NCI-H2107 (cell line): ENCODE measurements at places on chromosomes 6 and 20.

- DNase-seq, result no peak
Measured at GRCh38 chr6:135243871-135244796, 63.0 kb downstream of the MYB start.

DNA sequence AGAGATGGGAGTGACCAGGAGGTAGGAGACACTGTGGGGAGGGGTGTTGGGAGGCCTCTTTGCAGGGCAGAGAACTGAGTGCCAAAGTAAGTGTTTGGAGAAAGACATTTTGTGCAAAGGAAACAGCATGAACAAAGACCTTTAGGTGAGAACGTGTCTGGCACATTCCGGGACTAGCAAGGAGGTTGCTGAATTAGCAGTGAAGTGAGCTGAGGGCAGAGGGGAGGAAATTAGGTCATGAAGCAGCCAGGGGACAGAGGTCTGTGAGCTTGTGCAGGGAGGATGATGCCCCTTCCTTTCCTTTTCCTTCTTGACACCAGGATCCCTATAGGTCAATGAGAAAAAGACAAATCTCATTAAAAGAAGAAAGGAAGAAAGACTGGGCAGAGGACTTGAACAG is 21.4 kb upstream of the AHCY start:
- DNase-seq, result no peak

DNA sequence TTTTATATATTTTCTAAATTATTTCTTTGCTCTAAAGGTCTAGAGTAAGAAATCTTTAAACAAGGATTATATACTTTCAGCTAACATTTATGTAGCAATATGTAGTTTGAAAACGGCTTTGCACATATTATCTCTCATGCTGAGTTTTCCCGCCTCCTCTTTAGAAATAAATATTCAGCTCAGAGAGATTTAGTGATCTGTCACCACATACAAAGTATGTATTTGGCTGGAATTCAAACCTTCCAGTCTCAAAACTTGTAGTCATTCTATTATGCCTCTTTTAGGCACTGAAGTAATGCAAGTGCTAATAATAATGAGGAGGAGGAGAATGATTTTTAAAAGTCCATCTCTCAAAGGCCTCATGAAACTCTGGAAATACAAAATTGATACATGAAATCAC is 525.0 kb downstream of the GRIK2 start:
- DNase-seq, result no peak

- DNase-seq, result peak; percentile 21
Measured at GRCh38 chr6:170080828-170081371, 210.0 kb downstream of the DLL1 start.

DNA sequence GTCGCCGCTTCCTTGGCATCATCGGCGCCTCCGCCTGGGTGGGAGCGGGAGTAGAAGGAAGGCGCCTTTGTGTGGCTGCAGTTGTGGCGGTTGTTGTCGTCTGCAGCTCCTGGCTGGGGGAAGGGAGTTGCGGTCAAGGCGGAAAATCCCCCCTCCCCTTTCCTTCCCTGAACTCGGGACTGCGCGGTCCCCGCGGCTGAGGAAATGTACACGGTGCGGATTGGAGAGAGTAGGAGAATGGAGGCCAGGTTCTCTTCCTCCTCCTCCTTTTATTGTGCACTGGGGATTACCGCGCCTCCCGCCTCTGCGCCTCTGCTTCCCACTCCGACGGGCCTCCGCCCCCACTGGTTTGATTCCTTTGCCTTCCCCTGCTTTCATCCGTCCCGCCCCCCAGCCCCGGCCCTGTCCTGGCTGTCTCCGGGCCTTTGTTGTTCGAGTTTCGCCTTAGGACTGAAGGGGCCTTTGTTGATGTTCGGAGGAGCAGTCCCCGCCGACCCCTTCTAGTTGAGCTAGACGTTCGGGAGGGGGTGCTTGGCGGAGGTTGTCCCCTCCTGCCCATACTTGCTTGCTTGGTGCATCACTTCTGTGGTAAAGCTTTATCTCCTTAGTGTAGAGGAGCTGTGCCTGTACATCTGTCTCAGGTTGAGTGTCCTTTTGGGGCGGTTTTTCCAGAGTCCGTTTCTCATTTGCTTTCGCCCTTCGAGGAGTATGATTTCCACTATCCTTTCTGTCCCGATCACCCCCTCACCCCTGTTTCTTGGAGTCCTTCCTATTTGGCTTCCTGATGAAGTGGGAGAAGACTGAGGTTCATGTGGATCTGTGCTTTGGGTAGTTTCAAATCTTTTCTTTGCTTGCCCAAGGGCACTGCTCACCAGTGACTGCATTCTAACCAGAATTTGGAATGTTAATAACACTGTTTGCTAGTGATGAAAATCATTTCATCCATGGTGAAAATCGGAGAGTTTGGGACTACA is 764 bp downstream of the ZNF292 start:
- no peak for DNase-seq

GRCh38 chr6:142850679-142851423 is 94.1 kb downstream of the HIVEP2 start:
- DNase-seq, result no peak

DNA sequence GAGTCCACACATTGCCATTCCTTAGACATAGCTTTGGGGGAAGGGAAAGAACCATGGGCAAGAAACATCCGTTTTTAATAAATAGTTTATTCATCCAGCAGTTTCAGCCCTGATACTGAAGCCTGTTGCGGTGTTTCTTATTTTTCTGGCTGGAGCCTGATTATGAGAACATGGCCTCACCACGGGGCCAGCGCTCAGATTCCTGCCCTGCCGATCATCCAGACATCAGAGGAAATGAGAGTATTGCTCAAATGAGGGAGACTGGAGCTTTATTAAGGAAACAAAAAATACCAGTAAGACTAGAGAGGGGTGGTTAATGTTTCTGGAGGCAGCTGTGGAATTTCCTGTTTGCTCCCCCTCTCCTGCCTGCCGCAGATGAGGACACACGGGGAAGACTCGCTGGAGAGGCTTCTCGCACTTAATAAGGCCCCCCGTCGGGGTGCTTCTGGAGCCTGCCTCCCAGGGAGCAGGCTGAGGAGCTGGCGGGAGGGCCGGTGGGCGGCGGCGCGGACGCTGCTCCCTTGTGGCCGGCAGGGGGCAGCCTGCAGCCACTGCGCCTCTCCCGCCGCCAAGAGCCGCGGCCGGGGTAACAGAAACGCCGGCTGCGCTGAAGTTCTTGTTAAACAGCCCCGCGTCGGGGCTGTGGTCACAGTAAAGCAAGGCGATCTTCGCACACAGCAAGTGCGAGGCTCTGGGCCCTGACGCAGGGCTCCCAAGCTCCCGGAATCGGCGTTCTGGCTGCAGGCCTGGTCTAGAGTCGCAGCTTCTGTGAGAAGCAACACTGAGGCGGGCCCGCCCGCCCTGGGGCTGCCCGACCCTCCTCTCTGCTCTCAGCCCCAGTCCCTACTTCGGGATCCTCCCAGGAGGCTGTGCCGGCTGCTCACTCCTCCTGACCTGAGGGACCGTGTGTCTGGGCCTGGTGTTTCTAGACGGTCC is 17.5 kb downstream of the LEMD2 start:
- peak; percentile 75 for DNase-seq

- no peak for DNase-seq
Measured at GRCh38 chr20:57476084-57476526, 48.8 kb downstream of the CTCFL start.

DNA sequence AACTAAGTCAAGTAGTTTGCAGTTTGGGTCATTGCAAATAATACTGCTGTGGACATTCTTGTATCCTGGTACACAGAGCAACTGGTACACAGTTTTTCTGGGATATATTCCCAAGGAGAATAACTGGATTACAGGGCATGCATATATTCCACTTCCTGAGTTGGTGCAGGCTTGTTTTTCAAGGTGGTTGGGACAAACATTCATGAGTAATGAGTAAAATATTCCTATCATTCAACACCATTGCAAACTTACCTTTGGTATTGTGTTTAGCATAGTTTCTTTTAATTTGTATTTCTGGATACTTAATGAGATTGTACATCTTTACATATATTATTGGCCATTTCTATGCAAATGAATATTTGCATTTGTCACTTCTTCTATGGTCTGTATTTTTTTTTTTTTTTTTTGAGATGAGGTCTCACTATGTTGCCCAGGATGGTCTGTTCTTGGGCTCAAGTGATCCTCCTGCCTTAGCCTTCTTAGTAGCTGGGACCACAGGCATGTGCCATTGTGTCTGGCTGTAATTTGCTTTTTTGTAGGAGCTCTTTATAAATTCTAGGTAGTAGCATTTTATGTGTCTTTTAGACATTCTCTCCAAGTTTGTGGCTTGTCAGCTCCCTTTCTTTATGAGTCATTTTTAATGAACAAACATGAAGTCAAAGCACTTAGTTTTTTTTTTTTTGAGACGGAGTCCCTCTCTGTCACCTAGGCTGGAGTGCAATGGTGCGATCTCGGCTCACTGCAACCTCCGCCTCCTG is 158.7 kb downstream of the SOX4 start:
- DNase-seq, result no peak

GRCh38 chr6:133301835-133302234 is 60.7 kb downstream of the EYA4 start:
- DNase-seq, result no peak

- DNase-seq, result no peak
Measured at GRCh38 chr6:148175550-148176188, 167.0 kb upstream of the SASH1 start.

- DNase-seq, result no peak
Measured at GRCh38 chr20:16758454-16759180, 10.5 kb downstream of the OTOR start.
